ENCODE measurements at places on chromosomes 6 and 20. TPM values are rescaled to one million over a fixed set of nuclear protein-coding genes. Genes with fewer than 3 reads are reported as not detected.

The EEF1A2 gene
- total RNA-seq: 0.86 TPM

The YWHAB gene
- total RNA-seq: 199 TPM

The LTB gene
- 17.7 TPM for total RNA-seq

The SLC12A5 gene
- total RNA-seq: not detected

The GSTA2 gene
- not detected for total RNA-seq

The SPTLC3 gene
- 1.5 TPM for total RNA-seq

The EPHA7 gene
- not detected for total RNA-seq

The DLK2 gene
- total RNA-seq: not detected

The ADGRG6 gene
- total RNA-seq: not detected

Data from natural killer cell (primary cell).